ENCODE measurements at places on chromosomes 16 and 17. TPM values are rescaled to one million over a fixed set of nuclear protein-coding genes. Genes with fewer than 3 reads are reported as not detected.
A peak's percentile ranks its signal among the peaks of the same experiment; 100 is the strongest.

GRCh38 chr17:27762527-27763305, 37.6 kb downstream of the NOS2 start:
- DNase-seq, result no peak

GALR2 gene
- not detected for polyA plus RNA-seq

- no peak for DNase-seq
Measured at GRCh38 chr16:88597856-88598491, 27.8 kb downstream of the ZC3H18 start.

DNA sequence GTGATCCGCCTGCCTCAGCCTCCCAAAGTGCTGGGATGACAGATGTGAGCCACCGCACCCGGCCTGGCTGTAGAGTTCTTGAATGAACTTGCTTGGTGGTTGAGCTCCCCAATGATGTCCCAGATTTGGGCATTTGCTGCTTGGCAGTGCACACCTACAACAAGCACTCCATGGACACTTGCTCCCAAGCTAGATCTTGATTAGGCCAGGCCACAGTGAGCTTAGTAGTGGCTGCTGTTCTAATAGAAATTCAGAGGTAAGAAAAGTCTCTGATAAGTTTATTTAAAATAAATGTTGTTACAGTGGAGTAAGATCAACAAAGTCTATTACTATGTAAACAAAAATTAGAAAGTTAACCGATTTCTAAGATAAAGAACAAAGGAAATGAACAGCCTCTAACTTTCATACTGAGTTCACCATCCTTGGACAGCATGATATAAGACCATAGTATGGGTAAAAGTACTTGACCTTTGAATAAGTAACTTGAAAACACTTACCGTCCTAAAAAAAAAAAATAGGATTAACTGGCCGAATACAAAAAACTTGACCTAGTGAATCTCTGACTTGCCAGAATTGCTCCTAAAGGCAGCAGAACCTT, 951 bp downstream of the TMED6 start:
- no peak for DNase-seq

- no peak for DNase-seq
Measured at GRCh38 chr17:8069587-8069860, 18.0 kb downstream of the ALOX12B start.

DNA sequence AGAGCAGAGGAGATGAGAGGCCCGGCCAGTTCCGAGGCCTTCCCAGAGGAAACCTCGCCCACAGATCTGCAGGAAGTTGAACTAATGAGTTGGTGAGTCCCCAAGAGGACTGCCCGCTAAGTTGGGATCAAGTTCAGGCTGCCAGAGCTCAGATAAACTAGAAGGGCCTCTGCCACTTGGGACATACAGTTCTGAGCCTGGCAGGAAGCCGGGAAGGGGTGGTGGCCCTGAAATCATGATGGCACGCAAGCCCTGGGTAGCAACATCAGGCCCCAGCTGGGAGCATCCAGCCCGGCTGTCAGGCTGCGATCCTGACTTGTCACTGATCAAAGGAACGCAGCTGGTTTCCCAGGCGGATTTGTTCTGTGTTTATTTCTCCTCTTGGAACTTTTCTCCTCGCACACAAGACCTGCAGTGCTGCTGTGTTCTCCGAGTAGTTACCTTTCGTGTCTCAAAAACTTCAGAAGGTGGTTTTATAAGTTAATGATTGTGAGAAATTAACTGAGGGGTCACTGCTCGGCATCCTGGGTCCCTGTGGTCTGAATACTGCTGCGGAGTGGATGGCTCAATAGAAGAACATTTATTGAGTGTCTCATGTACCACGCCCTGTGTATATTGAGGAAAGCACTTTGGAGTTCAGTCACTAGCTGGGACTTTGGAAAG, 8.0 kb upstream of the WFDC1 start:
- DNase-seq, result peak; percentile 59

GRCh38 chr17:78241277-78242023, 10.0 kb downstream of the TMEM235 start:
- DNase-seq, result no peak

DNAAF8 gene
- polyA plus RNA-seq, result 1.1 TPM

- no peak for DNase-seq
Measured at GRCh38 chr17:50149417-50150353, 792 bp downstream of the PPP1R9B start.

- no peak for DNase-seq
Measured at GRCh38 chr16:10571354-10571753, 9.0 kb downstream of the EMP2 start.

DNA sequence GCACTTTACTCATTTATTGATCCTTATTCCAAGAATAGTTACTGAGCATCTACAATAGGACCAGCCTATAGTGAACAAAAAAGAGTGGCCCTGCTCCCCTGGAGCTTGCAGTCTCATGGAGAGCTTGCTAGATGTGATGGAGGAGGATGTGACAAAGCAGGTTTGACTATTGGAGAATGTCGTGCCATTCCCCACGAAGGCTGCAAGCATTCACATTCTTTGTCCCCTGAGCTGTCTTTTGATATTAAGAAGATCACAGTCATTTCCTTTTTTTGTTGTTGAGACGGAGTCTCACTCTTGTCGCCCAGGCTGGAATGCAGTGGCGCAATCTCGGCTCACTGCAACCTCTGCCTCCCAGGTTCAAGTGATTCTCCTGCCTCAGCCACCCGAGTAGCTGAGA, 115.0 kb upstream of the ADAMTS18 start:
- no peak for DNase-seq

DNA sequence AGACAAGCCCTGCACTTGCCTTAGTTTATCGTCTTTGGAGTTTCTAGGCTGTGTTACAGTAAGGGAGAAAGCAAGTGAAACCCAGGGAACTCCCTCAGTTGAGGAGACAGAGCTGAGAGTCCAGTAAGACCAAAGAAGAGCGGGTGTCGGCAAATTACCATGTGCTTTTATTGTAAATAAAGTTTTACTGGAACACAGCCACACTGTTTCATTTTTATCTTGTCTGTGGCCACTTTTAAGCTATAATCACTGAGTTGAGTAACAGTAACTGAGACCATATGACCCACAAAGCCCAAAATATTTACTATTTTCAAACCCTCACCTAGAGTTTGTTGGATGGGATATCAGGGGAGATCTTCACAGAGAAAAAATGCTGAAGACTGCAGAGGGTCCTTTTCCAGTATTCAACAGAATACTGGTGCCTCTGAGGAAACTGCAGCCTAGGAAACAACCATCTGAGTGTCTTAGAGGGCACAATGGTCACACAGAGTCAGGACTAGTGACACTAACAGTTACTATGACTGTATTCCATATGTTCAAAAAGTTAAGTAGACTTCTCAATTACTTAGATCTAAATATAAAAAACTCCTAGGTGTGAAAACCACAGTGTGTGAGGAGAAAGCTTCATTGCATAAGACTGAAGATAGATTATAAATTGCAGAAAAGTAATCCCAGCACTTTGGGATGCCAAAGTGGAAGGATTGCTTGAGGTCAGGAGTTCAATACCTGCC, 351.1 kb upstream of the TBX2 start:
- no peak for DNase-seq

GRCh38 chr16:70594569-70594968, 51.8 kb upstream of the IL34 start:
- peak; percentile 61 for DNase-seq

- DNase-seq, result no peak
Measured at GRCh38 chr17:36717088-36717487, 115.7 kb downstream of the MRM1 start.

CBFA2T3 gene
- polyA plus RNA-seq, result 17.6 TPM

DNA sequence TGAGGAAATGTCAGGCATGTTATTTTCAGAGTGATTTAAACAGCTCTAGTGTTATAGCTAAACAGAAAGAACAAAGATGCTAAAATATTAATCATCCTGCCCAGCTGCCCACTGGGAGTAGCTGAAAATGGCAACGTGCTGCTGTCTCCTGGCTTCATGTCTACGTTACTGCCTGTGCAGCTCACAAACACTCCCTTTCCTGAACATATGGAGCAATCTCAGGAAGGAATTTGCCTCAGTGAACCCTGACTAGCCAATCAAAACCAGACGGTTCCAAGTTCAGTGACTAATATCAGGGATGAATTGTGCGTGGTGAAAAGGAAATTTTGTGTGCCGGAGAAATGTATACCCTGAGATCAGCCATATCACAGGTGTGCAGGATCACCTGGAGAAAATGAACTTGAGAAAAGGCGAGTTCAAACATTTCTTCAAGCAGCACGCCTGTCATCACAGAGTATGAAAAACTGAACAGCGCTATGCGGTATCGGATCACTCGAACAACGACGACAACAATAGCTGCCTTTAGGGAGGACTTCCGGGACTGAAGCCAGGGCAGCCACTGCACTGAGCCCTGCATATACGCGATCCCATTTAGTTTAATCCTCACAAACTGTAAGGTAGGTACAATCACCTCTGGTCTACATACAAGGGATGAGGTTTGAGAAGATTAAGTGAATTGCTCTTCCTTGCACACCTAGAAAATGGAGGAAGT, 110.3 kb downstream of the STX8 start:
- no peak for DNase-seq
